ENCODE measurements at places on chromosomes 1 and 21. TPM values are rescaled to one million over a fixed set of nuclear protein-coding genes. Genes with fewer than 3 reads are reported as not detected.

DNA sequence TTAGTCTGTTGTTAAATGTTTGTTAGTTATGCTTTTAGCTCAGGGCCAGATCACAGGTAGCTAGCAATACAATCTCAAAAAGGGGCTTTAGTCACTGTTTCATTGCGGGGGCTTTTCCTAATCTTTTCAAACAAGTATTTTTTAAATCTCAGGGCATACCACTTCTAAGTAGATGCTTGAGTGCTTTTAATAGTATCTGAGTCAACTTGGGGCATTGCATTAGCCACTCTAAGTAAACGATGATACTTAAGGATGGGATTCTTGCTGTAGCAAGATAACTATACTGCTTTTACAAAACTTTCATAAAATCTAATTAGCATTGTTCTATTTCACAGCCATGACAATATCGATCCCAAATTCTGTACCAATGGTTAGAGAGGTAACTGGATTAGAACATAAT lies 11.6 kb downstream of the CDC42BPA start:
- DNase-seq = no peak

MCOLN2 gene
- polyA plus RNA-seq = 0.93 TPM

ALX3 gene
- not detected for polyA plus RNA-seq

IVL gene
- 0.16 TPM for polyA plus RNA-seq

- DNase-seq = no peak
These were observed 108.5 kb upstream of the LRRC7 start for GRCh38 chr1:69459244-69459643.

OSBPL9 gene
- 134 TPM for polyA plus RNA-seq

CYP4A22 gene
- polyA plus RNA-seq = 6.0 TPM

SPATA6 gene
- 19.5 TPM for polyA plus RNA-seq

- DNase-seq = no peak
These were observed 9.2 kb upstream of the CPT2 start for GRCh38 chr1:53187401-53187800.

SPRTN gene
- polyA plus RNA-seq = 15.6 TPM

DNA sequence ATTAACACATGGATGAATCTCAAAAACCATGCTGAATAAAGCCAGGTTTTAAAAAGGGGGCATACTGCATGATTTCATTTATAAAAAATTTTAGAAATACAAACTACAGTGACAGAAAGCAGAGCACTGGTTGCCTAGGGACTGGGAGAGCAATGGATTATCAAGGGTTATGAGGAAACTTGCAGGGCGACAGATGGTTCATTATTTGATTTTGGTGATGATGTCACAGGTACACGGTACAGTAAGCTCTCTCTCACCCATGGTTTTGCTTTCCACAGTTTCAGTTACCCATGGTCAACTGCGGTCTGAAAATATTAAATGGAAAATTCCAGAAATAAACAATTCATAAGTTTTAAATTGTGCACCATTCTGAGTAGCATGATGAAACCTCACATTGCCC lies 14.1 kb downstream of the VAMP4 start:
- DNase-seq = no peak

DNA sequence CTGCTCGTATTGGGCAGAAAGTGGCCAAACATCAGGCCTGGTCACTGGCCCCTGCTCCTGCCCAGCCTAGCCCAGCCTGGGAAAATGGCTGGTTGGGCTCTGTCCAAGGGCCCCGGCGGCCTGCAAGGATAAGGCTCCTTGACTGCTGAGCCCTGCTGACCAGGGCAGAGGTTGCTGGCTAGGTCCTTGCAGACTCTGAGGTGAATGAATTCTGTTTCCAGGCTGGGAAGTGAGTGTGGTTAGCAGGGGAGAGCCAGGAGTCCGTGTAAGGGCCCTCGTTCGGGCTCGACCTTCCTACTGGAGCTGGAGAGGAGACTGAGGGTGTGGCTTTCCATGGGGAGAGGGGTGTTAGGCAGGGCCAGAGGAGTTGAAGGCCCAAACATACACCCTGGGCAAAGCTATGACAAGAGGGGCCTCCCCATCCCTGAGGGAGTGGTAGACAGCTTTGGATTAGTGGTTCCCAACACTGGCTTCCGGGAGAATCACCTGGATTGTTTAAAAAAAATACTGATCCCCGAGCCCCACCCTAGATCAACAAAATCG lies 20.6 kb downstream of the CSF1 start:
- peak; percentile 82 for DNase-seq

CCDC181 gene
- 9.3 TPM for polyA plus RNA-seq

TTC22 gene
- 6.3 TPM for polyA plus RNA-seq

DNA sequence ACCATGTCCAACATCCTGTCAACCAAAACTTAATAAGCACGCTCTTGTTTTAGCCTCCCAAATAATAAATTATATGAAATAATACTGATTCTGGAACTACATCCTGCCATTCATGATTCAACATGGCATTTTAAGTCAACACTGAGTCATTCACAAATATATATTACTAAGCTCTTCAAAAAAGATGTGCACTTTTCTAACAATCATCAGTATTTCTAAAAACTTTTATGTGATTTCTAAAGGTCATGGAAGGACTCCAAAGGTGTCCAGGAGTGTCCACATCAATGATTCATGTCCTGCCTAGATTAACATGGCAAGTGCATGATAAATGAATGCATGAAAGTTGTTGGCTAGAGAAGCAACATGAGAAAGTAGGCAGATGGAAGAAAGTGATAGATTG lies 51.6 kb downstream of the NEGR1 start:
- DNase-seq = no peak

All from renal cortex interstitium (tissue), 15 donors.